H9 (cell line): ENCODE measurements at places on chromosomes 12 and 14. TPM values are rescaled to one million over a fixed set of nuclear protein-coding genes. Genes with fewer than 3 reads are reported as not detected.

- no peak for DNase-seq
Measured at GRCh38 chr12:132310181-132311040, 19.0 kb downstream of the GALNT9 start.

DNA sequence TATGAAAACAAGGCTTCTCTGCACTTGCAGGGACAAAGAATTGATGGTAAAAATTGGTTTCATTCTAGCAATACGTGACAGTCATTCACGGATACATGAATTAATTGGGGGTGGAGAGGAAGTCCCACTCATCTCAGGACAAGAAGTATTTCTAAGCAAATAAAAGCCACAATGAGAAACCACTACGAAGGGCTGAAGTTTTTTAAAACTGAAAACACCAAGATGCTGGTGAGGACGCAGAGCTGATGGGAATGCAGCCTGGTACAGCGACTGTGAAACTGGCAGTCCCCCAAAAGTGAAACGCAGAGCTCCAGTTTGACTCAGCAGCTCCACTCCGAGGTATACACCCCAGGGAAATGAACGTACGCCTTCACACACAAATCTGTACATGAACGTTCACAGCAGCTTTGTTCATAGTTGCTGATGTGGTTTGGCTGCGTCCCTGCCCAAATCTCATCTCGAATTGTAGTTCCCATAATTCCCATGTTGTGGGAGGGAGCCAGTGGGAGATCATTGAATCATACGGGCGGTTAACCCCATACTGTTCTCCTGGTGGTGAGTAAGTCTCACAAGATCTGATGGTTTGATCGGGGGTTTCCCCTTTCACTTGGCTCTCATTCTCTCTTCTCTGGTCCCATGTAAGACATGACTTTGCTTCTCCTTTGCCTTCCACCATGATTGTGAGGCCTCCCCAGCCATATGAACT is 89.0 kb downstream of the SCARB1 start:
- no peak for DNase-seq

- peak; percentile 79 for DNase-seq
Measured at GRCh38 chr12:53231921-53232645, at the start of gene RARG. Gene RARG, minus strand, starts transcription at chr12:53232209. Its CDS starts 4,664 bp downstream, at chr12:53227545.

Gene TC2N
- total RNA-seq, result 16.2 and 16.4 TPM in 2 replicates

DNA sequence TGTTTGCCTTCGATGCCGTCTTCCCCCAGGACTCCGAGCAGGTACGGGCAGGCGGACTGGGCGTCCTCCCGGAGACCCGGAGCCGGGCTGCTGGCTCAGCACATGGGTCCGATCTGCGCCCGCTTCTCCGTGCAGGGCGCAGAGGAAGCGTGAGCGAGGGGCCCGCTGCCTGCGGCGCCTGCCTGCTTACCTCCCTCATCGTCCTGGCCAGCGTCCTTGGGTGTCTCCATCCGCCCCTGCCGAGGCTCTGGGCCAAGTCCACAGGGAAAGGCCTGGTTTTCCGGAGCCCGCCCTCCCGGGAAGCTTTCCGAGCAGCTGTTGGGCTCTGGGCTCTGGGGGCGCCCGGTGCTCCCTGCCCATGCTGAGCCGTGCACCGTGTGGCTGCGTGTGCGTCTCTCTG is 33.5 kb downstream of the KIF26A start:
- no peak for DNase-seq

GRCh38 chr12:21239866-21240265 is 94.9 kb downstream of the SLCO1A2 start:
- no peak for DNase-seq

Gene LRRK2
- 0.11 and 0.17 TPM in 2 replicates for total RNA-seq

GRCh38 chr12:92485351-92486348 is 217.1 kb upstream of the PLEKHG7 start:
- no peak for DNase-seq

DNA sequence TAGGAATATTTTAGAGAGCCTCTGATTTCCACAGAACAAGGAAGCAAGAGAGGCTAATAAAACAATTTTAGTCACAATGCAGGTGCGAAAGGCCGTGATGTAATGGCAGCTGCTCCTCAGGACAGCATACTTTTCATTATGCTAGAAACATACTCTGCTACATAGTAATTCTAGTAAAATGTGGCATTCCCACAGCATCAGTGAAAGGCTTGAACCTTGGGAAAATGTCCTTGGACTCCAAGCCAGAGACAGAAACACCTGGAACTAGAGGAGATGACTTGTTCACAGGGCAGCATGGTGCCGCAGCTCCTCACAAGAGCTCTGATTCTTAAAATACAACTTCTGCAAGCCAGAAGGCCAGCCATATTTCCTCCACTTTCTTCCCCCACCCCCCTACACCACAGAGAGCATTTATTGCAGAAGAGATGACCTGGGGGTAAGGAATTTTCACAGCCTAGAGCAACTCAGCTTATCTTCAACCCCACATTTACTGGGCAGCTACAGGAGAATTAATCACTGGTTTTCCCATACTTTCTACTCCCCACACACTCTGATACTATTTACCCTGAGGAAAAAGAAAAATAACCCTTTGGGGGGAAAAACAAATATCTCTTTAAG is 15.8 kb downstream of the ABCC9 start:
- DNase-seq, result no peak

Gene AMDHD1
- 0.29 and 0.42 TPM in 2 replicates for total RNA-seq

- DNase-seq, result no peak
Measured at GRCh38 chr12:76515271-76515670, 44.3 kb downstream of the OSBPL8 start.

- no peak for DNase-seq
Measured at GRCh38 chr12:17132336-17132735, 526.4 kb upstream of the LMO3 start.

- peak; percentile 92 for DNase-seq
Measured at GRCh38 chr12:2963760-2964292, 4.6 kb downstream of the TEAD4 start.

- DNase-seq, result no peak
Measured at GRCh38 chr14:51582437-51582836, 69.3 kb upstream of the FRMD6 start.

Gene CLIP1
- 20.1 and 23.6 TPM in 2 replicates for total RNA-seq

DNA sequence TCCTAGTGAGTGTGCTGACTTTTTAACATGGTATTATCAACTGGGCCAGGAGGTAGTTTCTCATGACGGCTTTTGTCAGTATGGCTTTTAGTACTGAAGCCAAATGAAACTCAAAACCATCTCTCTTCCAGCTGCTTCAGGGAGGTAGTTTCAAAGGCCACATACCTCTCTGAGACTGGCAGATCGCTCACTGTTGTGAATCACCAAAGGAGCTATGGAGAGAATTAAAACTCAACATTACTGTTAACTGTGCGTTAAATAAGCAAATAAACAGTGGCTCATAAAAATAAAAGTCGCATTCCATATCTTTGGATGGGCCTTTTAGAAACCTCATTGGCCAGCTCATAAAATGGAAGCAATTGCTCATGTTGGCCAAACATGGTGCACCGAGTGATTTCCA is 141.1 kb downstream of the HMGA2 start:
- DNase-seq, result no peak

GRCh38 chr12:12032260-12032791 is 38.4 kb upstream of the BCL2L14 start:
- DNase-seq, result no peak

- DNase-seq, result no peak
Measured at GRCh38 chr14:94933486-94933885, 163.6 kb upstream of the GSC start.

DNA sequence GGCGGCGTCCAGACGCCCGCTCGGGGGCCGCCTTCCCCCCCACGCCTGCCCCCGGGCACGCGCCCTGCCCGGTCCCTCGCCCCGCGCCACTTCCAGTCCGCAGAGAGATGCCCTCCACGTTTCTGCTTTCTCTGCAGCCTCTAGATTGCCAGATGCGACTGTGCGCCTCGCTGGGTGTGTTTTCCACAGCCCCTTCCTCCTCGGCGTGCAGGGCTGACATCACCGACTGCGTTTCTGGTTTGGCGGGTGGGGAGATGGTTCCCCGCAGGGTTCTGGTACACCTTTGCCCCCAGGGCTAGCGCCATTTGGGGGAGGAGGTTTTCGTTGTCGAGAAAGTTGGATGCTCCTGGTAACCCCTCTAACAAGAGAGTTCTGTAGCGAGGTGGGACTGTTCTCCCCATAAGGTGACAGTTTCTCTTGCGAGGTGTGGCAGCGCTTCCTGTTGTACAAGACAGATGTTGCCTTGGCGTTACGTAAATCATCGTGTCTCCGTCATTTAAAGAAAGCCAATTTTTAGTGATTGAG is 1.5 kb downstream of the CALM1 start:
- DNase-seq, result peak; percentile 43

DNA sequence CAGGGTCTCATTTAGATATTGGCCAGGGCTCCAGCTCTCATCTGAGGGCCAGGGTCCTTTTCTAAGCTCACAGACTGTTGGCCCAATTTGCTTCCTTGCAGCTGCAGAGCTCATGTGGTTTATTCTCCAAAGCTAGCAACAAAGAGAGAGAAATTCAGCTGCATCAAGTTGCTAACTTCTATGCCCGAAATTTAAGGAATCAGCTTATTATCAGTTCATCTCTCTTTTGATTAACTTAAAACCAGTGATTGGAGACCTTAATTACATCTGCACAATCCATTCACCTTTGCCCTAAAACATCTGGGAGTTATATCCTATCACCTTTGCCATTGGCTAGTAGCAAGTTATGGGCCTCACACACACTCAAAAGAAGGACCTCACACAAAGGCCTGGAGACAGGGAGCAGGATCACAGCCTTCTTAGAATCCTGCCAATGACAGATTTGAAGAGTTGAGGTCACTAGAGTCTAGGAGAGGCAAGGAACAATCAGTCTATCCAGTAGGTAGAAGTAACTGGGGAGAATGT is 258.8 kb upstream of the GARIN6 start:
- no peak for DNase-seq
